Large intestine (tissue), 12 donors: ENCODE measurements at places on chromosomes 1 and 21.

DNA sequence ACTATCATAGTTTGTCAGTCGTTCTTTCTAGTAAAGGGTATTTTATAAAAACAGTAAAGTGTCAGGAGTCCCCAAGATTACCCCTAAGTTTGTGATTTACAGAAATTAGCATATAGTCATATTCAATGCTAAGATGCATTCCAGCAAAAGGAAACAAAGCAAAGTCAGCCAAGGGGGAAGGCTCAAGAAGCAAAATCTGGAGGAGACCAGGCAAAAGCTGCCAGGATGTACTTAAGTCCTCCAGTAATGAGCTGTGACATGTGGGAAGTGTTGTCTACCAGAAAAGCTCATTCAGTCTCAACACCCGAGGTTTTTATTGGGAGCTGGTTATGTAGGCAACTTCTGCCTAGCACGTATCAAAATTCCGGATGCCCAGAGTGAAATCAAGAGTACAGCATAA lies 373.4 kb upstream of the TMPRSS15 start:
- DNase-seq, result no peak

GRCh38 chr1:50742523-50742922 lies 217.5 kb downstream of the FAF1 start:
- DNase-seq, result no peak

DNA sequence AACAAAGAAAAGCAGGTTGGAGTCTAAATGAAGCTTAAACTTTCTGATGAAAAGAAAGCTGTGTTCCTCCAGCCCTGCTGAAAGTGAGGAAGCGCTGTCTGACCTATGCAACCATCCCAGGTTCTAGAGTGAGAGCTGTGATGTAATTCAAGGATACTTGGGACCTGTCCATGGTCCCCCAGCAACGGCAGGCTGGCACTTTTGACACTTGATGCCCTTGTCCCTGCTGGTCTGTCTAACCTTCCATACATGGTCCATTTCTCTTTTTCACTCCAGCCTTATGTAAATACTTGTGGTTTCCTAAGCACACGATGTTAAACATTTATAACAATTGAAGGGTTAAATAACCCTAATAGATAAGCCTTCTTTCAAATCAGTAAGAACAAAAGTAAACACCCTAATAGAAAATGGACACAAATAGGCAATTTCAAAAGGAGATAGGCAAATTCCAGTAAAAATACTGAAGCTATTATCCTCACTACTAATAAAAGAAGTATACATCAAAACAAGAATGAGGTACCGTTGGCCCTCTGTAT lies 17.7 kb upstream of the KDM4A start:
- no peak for DNase-seq

- no peak for DNase-seq
These were observed 58.4 kb downstream of the KLHDC7A start for GRCh38 chr1:18539171-18539570.

DNA sequence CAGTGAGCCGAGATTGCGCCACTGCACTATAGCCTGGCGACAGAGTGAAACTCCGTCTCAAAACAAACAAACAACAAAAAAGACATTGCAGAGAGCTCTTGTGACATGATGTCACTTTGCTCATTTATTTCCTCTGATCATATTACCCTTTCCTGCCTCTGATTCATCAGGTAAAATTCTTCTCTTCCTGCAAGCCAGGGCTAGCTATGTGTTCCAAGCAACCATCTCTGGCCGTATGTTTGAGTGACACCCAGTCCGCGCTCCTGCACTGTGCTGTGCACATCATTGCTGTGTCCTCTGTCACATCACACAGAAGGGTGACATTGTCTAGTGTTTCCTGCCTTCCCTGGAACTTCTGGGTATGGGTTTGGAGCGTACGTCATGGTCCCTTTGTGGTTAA lies 251.3 kb downstream of the PCP4 start:
- DNase-seq, result no peak

DNA sequence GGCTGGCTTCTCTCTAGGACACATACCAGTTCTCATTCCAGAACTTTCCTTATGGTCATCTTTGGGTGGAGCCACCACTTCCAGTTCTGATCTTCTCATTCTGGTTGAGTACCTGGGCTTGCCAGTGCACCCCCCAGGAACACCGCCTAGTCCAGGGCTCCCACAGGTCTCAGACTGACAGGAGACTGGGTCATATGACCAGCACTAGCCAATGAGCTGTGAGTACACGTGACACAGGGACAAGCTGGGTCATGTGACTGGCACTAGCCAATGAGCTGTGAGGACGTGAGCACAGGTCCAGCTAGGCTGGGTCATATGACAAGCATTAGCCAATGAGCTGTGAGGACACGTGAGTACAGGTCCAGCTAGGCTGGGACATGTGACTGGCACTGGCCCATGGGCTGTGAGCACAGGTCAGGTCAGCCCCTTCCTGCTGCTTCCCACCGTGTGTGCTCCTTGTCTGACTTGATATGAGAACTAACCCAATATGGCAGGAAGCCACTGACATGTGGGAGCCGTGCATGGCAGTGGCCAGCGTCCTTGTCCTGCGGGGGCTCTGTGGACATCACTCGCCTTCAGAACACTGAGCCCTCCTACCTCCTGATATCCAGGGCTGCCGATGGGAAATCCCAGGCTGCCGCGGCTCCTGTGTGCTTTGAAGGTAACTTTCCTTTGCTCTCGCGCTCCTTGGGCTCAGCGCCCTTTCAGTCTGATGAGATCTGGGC lies 22.7 kb downstream of the KRTAP10-1 start:
- DNase-seq, result no peak

DNA sequence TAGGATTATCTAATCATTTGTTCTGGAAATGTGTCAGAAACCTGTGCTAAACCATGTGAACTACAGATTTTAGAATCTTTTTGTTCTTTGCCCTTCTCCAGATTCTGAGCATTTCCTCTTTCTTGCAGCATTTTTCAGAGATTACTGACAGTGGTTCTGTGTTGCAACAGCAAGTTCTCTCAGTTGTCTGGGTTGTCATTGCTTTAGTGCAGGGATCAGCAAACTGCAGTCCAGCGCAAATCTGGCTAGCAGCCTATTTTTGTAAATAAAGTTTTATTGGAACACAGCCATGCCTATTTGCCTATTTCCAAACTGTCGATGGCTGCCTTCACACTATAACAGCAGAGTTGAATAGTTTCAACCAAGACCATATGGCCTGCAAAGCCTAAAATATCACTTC lies 66.3 kb upstream of the LRRC8D start:
- no peak for DNase-seq

DNA sequence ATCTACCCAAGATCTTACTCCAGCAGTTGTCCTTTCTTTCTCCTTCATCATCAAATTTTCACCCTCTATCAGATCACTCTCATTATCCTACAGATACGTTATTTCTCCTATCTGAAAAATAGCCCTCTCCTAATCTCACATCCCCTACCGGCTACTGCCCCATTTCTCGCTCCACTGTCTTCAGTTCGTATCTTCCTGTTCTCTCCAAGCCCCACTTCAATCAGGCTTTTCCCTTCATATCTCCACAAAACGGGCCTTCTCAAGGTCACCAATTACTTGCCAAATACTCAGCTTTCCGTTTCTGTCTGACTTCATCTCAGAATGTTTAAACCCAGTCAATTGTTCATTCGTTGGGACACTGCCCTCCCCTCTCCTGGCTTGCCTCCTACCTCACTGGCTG lies 32.4 kb downstream of the SLC30A1 start:
- DNase-seq, result no peak

- no peak for DNase-seq
These were observed 18.4 kb downstream of the PDXK start for GRCh38 chr21:43737158-43737950.

- no peak for DNase-seq
These were observed 104.4 kb downstream of the GLIS1 start for GRCh38 chr1:53634571-53634979.
